T-helper 17 cell (primary cell): ENCODE measurements at places on chromosomes 12 and 14.

GRCh38 chr14:85248881-85249635 is 280.9 kb upstream of the FLRT2 start:
- no peak for DNase-seq

DNA sequence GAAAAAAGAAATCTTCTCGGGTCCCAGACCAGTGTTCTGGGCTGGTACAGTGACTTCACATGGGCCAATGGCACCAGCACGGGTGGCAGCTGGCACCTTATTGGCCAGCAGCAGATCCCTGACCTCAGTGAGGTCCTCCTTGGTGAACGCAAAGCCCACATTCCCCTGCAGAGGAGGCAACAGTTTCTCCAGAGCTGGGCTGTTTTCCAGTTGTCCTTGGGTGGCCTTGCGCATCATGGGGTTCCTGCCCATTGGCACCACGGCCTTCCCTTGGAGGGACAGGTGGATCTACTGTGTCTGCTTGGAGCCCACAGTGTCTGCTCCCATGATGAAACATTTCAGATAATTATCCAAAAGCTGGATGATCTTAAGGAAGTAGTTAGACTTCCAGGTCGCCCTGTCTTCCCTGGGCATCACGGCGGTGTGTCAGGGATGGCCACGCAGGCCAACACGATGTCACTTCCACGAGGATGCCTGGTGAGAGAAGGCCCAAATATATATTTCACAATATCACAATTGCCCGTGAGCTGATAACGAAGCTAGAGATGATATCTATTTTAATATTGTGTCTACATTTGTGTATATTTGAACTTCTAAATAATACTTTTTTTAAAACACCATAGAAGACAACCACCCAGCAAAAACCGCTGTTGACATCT is 15.8 kb downstream of the NFKBIA start:
- no peak for DNase-seq

GRCh38 chr12:34294137-34294536 is 271.8 kb downstream of the ALG10 start:
- DNase-seq: no peak

DNA sequence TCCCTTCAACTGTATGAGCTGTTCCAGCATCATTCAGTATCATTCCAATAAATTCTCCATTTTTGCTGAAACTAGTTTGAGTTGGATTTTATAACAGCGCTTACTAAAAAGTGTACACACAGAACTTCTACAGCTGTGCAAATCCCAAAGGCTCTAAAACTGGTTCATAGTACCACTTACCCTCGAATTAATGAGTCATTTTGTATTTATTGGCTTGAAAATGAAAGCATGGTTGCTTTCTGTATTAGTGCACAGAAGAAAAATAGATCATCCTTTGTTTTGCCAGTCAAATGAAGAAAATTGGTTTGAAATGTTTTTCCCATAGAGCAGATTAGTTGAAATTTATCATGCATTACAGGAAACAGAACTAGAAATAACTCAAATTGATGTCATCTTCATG is 268.3 kb upstream of the CPNE8 start:
- DNase-seq: no peak

DNA sequence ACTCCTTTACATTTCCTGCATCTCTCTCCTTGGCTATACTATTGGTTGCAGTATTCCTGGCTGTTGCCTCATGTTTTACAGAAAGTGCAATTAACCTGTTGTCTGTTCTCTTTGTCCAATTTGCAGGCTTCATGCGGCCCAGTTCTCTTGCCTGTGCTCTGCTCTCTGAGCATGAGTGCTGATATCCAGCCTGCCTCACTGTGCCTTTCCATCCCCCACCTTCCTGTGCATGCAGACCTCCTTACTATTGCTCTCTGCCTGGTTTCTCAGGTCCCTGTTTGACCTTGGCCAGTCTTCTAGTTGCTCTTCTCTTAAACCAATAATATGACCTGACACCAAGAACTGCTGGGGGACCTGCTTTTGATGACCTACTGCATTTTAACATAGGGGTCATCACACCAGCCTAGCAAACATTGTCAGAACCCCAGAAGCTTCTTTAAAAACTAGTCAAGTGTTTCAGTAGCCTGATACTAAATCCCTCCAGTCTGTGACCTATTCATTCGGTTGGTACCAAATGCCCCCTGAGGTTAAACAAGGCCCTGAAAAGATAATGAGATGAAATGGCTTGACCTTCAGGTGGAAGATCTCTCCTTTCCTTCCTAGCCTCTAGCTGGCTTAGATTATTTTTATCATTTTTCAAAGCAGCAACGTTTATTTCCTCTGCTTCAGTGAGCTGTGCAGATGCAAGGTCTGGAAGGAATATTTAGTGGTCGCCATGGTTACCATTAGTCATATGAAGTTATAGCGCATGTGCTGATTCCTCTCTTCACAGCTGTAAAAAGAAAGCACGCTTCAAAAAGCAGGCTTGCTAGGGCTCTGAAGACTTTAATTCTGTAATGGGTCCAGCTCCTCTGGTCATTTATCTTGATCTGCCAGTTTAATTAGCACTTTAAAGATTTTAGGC is 216.5 kb downstream of the PHLDA1 start:
- DNase-seq: no peak

- no peak for DNase-seq
These were observed 21.9 kb upstream of the ADIPOR2 start for GRCh38 chr12:1668833-1669543.

DNA sequence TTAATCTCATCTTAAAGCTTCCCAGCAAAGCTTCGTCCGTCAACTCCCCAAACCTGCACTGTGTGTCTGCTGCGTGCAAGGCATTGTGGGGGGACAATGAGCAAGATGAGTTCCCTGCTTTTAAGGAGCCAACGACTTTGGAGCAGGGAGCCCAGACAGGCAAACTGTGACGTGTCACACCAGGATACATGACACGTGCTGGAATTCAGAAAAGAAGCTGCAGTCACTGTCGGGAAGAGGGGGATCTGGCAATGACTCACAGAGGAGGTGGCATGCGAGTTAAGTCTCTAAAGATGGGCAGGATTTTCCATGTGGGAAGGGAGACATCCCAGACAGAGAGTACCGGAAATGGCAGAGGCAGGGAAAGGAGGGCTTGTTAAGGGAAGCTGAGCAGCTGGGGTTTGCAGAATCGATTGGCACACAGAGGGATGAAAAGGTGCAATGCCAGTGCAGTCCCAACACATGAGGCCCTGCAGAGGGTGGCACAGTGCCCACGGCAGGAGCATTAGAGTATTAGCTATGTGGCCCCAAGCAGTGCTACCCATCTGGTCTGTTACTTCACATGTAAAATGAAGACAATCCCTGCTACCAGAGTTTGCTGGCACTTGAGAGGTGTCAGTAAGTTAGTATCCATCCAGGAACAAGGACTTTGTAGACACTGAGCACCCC is 52.9 kb downstream of the SETD3 start:
- DNase-seq: no peak

GRCh38 chr12:124566161-124566996 is 1.0 kb downstream of the NCOR2 start:
- DNase-seq: peak; percentile 60

DNA sequence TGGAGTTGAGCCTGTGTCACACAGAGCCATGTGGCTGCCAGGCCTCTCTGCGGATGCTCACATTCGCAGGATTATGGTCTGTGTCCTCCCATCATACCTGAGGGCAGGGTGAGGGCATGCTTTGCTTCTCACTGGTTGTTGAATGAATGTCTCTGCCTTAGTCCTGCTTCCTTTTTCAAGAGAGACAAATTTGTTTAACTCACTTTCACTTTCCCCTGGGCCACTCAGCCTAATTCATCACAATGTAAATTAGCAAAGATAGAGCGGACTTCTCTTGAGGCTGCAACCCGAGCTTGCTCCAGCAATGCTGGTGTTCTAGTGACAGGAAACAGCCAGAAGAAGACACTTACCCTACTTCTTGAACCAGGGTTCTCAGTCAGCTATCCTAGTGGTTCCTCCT is 35.5 kb upstream of the PAX9 start:
- no peak for DNase-seq

GRCh38 chr12:130073721-130074120 is 88.5 kb upstream of the FZD10 start:
- no peak for DNase-seq

DNA sequence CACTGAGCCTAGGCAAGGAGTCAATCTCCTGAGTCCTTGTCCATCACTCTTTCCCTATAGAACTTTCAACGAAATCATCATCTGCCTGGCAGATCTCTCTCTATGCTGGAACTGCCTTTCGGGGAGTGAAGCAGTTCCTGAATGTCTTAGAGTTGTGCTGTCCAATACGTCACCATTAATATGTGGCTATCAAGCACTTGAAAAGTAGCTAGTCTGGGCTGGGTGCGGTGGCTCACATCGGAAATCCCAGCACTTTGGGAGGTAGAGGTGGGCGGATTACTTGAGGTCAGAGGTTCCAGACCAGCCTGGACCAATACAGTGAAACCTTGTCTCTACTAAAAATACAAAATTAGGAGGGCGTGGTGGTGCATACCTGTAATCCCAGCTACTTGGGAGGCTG is 35.1 kb downstream of the NRDE2 start:
- DNase-seq: no peak

- DNase-seq: no peak
These were observed 43.0 kb upstream of the MANSC4 start for GRCh38 chr12:27823038-27823437.

DNA sequence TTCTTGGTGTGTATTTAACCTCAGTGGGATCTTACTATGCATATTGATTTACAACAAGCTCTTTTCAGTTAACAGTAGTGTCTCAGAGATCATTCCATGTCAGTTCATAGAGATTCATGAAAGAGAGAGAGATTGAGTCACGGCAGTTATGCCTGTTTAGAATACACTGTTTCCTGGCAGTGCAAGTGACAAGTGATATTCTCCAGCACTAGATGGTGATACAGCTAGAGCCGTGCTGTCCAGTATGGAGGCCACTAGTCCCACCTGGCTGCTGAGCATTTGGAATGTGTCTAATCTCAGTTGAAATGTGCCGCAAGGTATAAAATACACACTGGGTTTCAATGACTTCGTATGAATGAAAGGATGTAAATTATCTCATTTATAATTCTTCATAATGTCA is 184.4 kb downstream of the SUDS3 start:
- DNase-seq: no peak

DNA sequence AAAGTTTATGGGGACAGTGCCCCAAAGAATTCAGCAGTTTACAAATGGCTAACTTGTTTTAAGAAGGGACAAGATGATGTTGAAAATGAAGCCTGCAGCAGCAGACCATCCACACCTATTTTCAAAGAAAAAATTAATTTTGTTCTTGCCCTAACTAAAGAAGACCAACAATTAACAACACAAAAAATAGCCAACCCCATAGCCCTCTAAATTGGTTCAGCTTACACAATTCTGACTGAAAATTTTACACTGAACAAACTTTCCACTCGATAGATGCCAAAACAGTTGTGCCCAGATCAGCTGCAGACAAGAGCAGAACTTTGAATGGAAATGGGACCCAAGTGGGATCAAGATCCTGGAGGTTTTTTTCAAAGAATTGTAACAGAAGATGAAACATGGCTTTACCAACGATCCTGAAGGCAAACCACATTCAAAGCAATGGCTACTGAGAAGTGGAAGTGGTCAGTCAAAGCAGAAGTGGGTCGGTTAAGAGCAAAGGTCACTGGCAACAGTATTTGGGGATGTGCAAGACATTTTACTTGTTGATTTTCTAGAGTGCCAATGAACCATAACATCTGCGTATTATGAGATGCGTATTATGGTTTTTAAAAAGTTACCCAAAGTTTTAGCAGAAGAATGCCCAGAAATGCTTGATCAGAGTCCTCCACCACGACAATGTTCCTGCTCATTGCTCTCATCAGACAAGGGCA is 30.0 kb downstream of the SLC39A9 start:
- no peak for DNase-seq

DNA sequence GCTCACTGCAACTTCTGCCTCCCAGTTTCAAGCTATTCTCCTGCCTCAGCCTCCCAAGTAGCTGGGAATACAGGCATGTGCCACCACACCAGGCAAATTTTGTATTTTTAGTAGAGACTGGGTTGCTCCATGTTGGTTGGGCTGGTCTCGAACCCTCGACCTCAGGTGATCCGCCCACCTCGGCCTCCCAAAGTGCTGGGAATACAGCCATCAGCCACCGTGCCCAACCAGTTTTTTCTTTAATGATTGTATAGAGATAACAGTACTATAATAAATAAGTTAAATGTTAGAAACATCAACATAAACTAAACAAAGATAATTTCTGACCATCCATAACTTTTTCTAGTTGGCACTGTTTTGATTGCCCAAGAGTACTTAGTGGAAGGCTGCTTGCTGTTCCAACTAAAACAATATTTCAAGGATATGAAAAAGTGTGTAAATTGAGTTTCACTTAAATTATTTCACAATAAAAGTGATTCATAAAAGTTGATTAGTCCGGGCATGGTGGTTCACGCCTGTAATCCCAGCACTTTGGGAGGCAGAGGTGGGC is 5.6 kb downstream of the GON7 start:
- DNase-seq: no peak

DNA sequence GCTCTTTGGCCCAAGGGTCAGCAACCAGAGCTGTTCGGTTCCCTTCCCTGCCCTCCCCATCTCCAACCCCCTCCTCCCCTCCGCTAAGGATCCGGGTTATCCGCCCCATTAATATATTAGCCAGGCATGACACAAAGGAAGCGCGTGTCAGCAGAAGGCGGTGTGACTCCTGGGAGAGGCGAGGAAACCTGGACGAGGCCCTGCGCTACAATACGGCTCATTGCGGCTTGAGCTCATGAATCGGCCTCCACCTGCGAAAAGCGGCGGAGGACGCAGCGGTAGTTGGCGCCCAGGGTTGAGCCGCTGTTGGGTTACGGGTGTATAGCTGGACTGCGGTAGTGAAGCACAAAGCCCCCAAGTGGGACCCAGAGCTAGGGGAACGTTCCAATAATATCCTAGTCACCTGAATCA is 9.9 kb downstream of the FOXA1 start:
- no peak for DNase-seq

DNA sequence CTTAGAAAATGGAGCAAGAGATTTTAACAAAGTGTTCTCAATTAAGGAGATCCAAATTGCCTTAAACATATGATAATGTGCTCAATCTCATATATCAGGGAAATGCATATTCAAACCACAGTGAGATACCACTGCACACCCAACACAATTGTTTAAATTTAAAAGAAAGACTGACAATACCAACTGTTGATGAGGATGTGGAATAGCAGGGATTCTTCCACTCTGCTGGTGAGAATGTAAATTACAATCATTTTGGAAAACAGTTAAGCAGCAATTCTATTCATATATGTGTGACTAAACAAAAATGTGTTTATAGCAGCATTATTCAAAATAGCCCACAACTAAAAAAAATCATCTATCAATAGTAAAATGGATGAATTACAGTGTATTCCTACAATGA is 144.2 kb downstream of the KICS2 start:
- no peak for DNase-seq

GRCh38 chr14:22448035-22448904 is 140.8 kb downstream of the DAD1 start:
- DNase-seq: no peak

DNA sequence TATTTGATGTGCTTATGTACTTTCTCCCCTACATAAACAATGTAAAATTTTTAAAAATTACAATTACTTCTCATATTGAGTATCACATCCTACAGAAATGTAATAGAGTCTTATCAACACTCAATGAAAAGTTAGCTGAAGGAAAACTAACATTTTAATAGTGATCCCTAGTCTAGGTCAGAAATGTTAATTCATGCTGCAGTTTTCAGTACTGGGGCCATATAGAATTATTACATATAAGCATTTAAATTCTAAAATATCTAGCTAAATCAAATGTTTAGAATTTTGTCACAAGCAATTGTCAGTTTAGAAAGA is 37.8 kb downstream of the SLC6A15 start:
- DNase-seq: no peak

GRCh38 chr12:92362126-92362525 is 216.5 kb upstream of the BTG1 start:
- DNase-seq: no peak

GRCh38 chr14:103886304-103887169 is 39.2 kb upstream of the PPP1R13B start:
- DNase-seq: no peak
